ENCODE measurements at places on chromosomes 1 and 21.

DNA sequence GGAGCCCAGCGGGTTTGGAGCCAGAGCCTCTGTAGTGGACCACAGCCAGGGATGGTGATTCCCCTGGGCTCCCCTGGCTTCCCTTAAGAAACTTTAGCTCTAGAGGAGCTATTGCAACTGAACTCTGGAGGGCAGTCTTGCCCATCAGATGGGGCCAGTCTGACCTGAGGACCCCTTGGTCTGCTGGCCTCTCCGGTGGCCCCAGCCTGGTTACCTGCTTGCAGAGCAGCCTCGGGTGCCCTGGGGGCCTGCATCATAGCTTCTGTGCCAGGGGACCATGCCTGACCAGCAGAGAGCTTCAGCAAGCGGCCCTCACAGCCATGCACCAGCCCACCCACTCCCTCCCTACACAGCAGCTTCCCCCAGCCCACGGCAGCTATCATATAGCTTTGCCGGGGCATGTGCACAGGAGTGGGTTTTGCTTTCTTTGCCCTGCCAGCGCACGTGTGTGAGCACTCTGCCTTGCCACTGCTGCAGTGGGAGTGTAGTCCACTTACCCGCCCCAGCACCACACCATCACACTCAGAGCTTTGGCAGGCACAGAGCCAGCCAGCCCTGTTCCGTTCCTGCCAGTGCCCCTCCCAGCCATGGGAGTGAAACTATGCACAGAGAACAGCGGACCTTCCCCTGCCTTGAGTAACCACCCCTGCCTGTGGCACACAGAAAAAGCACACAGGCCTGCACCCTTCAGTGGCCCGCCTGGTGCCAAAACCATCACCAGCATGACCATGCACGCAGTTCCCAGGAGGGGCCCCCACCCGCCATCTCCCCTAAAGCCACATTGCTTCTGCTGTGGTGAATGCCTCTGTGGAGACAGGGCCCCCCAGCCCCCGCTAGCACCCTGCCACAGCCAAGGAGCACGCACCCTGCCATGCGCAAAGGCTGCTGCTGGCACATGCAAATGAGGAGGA lies 442.9 kb upstream of the NEGR1 start:
- no peak for DNase-seq

- DNase-seq: no peak
These were observed 361 bp downstream of the DDAH1 start for GRCh38 chr1:85464497-85465098.

DNA sequence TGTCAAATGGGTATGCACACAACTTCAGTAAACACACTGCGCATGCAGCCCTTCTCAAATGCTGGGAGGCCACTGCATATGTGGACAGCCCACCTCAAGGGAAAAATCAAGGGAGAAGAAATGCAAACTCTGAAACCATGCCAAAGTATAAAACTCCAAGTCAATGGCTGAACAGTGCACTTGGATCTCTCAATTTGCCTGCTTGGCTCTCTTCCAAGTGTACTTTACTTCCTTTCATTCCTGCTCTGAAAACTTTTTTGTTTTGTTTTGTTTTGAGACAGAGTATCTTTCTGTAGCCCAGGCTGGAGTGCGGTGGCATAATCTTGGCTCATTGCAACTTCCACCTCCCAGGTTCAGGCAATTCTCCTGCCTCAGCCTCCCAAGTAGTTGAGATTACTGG lies 18.8 kb upstream of the COP1 start:
- DNase-seq: no peak

DNA sequence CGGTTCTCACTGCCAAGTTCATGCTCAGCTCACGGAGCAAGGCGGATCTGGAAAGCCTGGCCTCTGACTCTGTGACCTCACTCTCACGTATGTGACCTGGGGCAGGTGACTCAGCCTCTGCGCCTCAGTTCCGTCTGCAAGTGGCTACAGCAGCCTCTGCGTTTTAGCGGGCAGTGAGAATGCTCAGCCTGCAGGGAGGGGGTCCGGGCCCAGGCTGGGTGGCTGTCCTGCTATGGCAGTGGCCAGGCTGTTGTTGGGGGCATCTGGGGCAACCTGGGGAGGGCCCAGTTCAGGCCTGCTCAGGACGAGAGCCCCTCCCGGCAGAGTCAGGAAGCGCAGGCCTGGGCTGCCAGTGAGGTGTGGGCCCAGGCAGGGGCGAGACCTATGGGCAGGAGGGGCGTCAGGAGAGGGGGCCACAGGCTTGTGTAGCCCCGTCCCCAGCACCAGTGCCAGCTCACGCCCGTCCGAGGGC lies 27.9 kb downstream of the ARHGEF16 start:
- DNase-seq: no peak

DNA sequence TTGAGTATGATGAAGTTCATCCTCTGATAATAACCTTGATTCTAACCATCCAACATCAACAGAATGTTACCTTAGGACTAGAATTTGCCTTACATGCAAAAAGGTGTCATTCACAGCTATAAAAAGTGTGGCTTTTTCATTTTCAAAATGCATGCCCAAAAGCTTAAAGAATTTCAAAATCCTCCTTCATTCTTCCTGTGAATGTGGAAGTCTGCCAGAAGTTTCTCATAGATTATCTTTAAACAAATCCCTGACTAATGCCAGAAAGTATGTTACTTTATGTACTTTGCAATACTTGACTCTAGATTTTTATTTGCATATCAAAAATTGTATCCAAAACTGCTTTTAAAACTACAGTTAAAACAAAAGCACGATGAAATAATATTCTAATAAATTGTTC lies 270.6 kb upstream of the ZRANB2 start:
- no peak for DNase-seq

All from stimulated activated CD4-positive, alpha-beta T cell treated with anti-CD3 and anti-CD28 coated beads, Interleukin-1b, Interleukin-23, amount 100 ng/mL, for 4 hours (primary cell).